ENCODE measurements at places on chromosomes 16 and 17.

- peak; percentile 73 for DNase-seq
These were observed 956 bp upstream of the CHD3 start for GRCh38 chr17:7887482-7888183.

GRCh38 chr17:42034059-42034458 is 14.2 kb downstream of the NKIRAS2 start:
- no peak for DNase-seq

DNA sequence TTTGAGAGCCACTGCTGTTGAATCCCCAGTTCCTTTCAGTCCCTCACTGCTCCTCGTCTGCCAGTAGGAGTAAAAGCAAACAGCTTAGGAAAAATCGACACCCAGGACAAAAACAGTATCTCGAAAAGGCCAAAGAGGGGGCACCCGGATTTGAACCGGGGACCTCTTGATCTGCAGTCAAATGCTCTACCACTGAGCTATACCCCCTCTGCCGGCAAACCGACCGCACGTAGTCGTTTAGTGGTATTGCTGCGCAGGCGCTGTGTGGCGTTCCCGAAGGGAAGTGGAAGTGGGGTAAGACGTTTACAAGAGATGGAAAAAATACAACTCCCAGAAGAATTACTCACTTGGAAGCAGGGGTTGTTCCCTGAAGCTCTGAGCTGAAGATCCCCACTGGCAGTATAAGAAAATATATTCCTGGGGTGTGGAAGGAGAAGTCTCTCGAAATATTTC is 2.2 kb upstream of the PLXDC1 start:
- no peak for DNase-seq

- peak; percentile 25 for DNase-seq
These were observed 119.7 kb upstream of the MYOCD start for GRCh38 chr17:12545877-12546513.

GRCh38 chr17:80604670-80605010 is 60.0 kb downstream of the RPTOR start:
- no peak for DNase-seq

- no peak for DNase-seq
These were observed 13.9 kb upstream of the LPCAT2 start for GRCh38 chr16:55494994-55495421.

GRCh38 chr17:12510535-12510934 is 155.2 kb upstream of the MYOCD start:
- DNase-seq: no peak

DNA sequence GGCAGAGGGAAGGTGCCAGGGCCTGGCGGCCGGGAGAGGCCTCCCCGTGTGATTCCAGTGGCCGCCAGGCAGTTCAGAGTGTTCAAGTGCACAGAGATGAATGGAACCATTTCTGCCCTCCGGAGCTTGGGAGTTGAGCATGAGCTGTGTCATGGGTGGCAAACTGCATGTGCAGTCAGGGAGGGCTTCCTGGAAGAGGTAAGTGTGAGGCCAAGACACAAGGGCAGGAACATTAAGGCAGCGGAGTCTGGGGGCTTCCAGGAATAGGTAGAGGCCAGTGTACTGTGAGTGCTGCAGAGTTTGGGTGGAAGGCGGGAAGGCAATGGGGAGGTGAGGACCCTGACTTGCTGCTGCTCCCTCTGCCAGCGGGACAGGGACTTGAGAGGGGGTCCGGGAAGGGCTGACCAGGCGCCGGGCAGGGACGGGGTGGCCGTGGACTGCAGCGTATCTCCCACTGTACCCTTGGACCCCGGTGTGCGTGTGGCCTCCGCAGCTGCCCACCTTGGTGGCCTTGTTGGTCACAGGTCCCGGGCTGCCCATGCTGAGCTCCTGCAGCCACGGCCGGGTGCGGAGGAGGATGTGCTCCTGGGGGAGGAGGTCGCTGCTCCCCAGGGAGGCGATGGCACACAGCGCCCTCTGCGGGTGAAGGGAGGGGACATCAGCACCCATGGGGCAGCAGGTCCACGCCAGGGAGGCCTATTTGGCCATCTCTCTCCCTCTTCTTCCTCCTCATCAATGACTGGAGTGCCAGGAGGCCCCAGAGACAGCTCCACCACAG is 7.5 kb upstream of the CEP131 start:
- peak; percentile 57 for DNase-seq

All from GM12891 (cell line).